Fibroblast of upper back skin (primary cell): ENCODE measurements at places on chromosomes 1 and 21.

DNA sequence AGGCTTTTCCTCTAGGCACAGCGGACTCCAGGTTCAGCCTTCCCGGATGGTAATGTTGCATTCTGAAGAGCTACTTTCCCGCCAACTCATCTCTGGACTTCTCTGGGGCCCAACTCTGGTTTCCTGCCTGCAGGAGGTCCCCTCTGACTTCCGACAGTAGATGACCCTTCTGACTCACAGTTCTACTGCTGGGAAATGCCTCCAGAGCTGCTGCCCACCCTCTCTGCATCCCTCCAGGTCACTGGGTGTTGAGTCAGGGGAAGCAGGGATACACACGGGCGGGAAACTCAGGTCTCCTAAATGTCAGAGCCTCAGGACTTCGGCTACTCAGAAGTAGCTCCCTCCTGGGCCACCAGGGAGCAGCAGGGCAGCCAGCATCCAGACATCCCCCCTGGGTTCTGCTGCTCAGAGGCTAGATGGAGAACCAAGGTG is 2.1 kb upstream of the KIF21B start:
- peak; percentile 68 for DNase-seq

GRCh38 chr1:19582318-19582717 is 61.8 kb upstream of the NBL1 start:
- peak; percentile 16 for DNase-seq

GRCh38 chr1:110684491-110684890 is 9.8 kb upstream of the KCNA3 start:
- no peak for DNase-seq

GRCh38 chr1:85612704-85613361 is 32.3 kb downstream of the CCN1 start:
- DNase-seq: peak; percentile 97

- peak; percentile 90 for DNase-seq
Measured at GRCh38 chr1:12143631-12144155, 23.1 kb upstream of the TNFRSF1B start.

DNA sequence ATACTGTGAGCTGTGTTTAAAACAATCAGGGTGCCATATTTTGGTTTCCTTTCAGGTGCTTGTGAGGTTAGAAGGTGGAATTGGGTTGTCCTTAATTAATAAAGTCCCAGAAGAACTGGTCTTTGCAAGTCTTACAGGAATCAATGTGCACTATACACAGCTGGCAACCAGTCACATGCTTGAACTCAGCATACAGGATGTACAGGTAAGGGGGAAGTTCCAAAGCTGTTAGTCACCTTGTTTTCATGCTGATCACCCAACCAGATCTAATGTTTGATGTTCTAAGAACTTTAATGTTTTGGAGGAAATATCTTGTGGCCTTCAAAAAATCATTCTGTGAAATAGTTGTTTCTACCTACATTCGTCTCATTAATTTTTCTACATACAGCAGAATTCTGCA is 156.3 kb downstream of the VPS13D start:
- DNase-seq: no peak

DNA sequence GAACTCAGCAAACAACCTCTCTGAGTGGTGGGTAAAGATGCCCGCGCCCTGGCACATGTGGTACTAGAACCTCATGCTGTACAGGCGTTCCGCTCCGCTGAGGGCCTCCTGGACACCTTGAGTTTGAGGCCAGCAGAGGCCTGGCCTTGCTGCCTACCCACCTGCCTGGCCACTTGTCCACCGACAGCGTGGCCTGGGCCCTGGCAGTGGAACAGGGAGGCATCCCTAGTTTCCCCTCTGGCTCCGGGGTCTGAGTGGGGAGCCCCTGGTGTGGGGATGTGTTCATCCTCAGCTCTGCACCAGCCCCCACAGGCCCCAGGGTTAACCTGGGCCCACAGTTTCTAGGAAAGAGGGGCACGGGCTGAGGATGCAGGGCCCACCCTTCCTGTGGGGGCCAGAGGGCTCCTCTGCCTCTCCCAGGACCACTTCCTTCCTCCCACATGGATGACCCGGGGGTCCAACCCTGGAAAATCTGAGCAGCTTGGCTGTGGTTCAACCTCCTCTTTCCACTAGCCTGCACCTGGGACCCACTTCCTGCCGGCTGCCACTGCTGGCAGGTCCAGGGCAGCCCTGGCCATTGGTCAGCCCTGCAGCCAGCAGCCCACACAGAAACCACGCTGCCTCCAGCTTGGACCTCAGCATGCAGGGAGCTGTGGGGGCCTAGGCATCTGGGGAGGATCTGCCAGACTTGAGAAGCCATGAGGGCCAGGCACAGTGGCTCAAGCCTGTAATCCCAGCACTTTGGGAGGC is 53.3 kb upstream of the COL18A1 start:
- no peak for DNase-seq

GRCh38 chr1:233700338-233700737 is 86.4 kb downstream of the KCNK1 start:
- no peak for DNase-seq

DNA sequence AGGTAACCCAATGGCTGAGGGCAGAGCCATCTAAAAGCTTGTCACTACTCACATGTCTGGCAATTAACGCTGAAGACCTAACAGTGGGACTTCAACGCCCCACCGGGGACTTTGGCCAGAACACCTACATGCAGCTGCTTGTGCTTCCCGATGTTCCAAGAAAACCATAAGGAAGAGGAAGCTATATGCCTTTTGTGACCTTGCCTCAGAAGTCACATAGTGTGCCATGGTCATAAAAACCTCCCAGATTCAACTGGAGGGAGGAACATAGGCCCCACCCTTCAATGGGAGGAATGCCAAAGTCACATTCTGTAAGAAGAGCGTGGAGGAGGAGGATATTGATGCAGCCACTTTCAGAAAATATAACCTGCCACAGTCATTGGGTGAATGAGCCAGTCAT is 147.8 kb upstream of the MAGI3 start:
- no peak for DNase-seq

DNA sequence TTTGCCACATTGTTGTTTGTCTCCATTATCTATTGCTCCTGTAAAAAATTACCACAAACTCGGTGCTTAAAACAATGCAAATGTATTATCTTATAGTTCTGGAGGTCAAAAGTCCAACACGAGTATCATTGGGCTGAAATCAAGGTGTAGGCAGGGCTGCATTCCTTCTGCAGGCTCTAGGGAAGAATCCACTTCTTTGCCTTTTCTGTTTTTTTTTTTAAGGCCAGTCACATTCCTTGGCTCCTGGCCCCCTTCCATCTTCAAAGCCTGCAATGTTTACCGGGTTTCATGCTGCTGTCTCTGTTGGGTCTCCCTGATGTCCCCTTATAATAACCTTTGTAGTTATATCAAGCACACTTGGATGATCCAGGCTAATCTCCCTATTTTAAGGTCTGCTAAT is 212.7 kb downstream of the PTBP2 start:
- DNase-seq: peak; percentile 12

GRCh38 chr1:12757836-12758235 is 11.8 kb downstream of the CFAP107 start:
- DNase-seq: no peak

- no peak for DNase-seq
Measured at GRCh38 chr21:33370305-33370704, 32.9 kb upstream of the IFNGR2 start.

DNA sequence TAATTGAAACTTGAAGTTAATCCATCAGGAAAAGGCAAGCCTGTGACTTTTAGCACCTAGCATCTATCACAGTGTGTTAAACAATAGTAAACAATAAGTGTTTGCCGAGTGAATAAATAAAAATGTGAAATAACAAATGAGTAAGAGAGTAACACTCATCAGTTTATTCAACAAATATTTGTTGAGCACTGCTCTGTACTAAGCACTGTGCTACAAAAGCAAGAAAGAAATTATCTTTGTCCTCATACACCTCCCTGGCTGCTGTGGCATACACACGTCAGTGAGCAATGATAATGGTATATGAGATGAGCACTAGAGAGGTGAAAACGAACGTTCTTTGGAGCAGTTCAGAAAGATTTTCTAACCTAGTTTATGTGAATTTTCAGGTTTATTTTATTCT is 295.0 kb upstream of the LRRC7 start:
- DNase-seq: no peak

DNA sequence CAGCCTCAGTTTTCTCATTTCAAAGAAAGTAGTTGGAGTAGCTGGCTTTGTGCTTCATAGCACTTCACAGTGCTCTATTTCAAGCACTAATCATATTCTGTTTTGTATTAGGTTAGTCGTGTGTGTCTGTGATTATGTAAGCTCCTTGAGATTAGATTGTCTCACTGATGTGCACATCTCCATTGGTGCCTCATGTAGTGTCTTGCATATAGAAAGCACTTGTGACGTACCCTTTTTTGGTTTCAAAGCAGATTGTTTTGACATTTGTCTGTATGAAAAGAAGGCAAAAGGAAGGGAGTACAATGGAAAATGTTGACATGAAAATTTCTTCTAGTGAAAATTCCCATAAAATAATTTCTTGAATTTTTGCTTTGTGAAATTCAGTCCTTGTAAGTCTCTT is 13.9 kb downstream of the BTBD8 start:
- DNase-seq: no peak

- no peak for DNase-seq
Measured at GRCh38 chr1:14321422-14321821, 277.1 kb upstream of the KAZN start.

GRCh38 chr1:151790071-151790939 is at the start of gene TDRKH:
Gene TDRKH (minus strand): TSS chr1:151790500. CDS start chr1:151783022, 7,478 bp downstream.
- DNase-seq: peak; percentile 99

- DNase-seq: no peak
Measured at GRCh38 chr1:119971710-119972570, 75.6 kb upstream of the ADAM30 start.

GRCh38 chr1:118333601-118334210 is 148.7 kb upstream of the SPAG17 start:
- DNase-seq: peak; percentile 98

DNA sequence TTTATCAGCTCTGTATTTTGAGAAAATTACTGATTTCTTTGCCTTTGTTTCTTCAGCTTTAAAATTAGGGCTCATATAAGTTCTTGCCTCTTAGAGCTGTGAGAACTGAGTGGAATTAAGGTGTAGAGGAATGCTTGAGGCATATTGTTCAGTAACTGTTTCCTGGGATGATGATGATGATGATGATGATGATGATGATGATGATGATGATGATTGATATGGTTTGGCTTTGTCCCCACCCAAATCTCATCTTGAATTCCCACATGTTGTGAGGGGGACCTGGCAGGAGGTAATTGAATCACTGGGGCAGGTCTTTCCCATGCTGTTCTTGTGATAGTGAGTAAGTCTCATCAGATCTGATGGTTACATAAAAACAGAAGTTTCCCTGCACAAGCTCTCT is 118.7 kb downstream of the CHRM3 start:
- DNase-seq: no peak

DNA sequence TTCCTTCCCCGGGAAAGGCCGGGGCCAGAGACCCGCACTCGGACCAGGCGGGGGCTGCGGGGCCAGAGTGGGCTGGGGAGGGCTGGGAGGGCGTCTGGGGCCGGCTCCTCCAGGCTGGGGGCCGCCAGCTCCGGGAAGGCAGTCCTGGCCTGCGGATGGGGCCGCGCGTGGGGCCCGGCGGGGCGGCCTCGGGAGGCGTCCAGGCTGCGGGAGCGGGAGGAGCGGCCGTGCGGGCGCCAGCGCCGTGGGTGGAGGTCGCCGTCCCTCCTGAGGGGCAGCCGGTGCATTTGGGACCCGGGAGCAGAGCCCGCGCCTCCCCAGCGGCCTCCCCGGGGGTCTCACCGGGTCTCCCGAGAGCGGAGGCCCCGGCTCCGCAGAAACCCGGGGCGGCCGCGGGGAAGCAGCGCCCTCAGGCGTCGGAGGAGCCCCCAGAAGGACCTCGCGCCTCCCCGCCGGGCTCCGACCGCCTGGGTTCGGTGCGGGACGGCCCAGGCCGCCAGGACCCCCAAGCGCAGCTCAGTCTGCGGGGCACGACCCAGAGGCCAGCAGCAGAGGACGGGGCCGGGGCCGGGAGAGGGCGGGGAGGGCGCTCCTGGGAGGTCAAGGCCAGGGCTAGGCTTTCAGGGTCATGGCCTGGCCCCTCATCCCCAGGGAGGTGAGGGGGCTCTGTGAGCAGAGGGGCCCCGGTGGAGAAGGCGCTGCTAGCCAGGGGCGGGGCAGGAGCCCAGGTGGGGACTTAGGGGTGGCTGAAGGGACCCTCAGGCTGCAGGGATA is 7.2 kb upstream of the SLX9 start:
- DNase-seq: peak; percentile 40

DNA sequence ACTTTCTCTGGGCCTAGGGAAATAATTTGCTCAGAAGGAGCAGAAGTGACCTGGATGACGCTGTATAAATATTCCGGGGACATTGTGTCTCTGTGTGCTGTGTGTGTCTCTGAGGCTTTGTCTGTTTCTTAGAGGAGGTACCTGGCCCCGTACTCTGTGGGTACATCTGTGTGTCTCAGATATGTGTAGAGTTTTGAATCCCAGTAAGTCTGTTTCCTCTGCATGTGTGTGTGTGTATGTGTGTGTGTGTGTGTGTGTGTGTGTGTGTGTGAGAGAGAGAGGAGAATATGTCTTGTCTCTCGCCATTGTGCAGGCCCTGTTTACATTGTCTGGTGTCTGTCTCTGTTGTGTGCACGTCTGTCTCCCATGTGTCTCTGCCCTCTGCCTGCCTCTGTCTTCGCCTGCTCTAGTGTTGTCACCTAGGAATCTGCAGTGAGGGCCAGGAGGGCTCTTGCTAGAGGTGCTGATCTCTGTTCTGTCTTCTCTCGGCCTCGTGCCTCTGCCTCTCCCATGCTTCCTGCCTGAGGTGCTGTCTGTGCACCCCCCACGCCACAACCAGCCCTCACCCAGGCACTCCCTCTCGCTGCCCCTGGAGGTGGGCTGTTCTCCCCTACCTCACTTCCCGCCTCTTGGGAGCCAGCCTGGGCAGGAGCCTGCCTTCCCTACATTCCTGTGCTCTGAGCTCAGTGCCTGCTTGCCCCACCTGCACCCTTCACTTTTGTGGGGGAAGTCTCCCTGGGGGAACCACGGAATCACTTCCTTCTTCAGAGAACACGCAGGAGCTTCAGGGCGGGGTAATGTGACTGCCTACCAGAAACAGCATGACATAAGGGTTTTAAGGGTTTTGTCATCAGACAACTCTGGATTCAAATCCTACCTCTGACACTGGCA is 5.9 kb downstream of the MAP7D1 start:
- DNase-seq: peak; percentile 31

GRCh38 chr1:45493116-45493697 is 2.2 kb upstream of the TESK2 start:
- peak; percentile 54 for DNase-seq

DNA sequence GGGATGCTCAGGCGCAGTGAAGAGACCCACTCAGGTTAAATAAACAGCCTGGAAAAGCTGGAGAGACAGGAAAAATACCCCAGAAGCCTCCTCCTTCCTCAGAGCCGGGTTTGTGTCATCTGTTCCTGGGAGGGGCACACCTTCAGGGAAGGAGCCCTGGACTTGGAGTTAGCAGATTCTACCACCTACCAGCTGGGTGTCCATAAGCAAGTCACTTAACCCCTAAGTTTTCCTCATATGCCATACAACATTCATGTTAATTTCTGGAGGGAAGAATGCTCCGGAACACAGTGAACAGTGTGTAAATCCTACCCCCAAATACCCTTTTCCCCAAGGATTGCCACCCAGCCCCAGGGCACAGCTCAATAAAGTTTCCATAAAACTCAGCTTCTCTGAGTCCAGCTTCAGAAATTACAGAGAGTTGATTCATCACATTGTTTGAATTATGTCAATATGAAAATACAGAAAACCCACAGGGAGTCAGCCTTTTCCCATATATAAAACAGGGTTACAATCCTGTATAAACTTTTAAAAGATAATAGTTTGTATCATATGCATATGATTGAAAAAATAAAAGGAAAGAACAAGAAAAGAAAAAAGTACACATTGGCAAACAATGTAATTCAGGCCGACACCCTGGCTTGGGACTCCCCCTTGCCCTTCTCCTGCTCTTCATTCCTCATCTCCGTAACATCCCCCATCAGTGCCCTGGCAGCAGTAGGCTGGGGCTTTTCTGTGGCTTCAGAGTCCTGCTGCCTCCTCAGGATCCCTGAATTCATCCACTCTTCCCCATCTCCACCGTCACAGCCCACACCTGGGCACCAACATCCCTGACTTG is 291.8 kb upstream of the USP24 start:
- peak; percentile 69 for DNase-seq
